Activated CD4-positive, alpha-beta T cell treated with anti-CD3 and anti-CD28 coated beads for 36 hours (primary cell): ENCODE measurements at places on chromosomes 1 and 21.

DNA sequence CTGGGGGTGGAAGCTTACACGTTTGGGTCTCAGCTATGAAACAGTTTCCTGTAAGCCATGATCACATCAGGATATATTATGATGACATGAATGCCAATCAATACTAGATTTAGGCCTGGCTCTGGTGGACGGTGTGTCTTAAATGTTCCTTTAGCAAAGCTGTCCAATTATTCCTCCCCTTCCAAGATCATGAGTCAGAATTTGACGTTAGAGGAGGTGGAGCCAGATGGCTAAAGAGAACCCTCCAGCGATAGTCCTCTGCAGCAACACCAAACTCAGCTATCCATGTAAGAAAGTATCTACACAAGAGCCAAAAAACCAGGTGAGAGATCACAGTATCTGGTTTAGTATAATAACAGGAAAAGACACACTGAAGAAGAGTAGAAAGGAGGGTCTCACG lies 47.8 kb downstream of the PACC1 start:
- DNase-seq, result no peak

GRCh38 chr21:40118527-40118926 lies 251.3 kb downstream of the PCP4 start:
- DNase-seq, result no peak

GRCh38 chr1:27601321-27601770 lies 2.6 kb downstream of the AHDC1 start:
- DNase-seq, result no peak

DNA sequence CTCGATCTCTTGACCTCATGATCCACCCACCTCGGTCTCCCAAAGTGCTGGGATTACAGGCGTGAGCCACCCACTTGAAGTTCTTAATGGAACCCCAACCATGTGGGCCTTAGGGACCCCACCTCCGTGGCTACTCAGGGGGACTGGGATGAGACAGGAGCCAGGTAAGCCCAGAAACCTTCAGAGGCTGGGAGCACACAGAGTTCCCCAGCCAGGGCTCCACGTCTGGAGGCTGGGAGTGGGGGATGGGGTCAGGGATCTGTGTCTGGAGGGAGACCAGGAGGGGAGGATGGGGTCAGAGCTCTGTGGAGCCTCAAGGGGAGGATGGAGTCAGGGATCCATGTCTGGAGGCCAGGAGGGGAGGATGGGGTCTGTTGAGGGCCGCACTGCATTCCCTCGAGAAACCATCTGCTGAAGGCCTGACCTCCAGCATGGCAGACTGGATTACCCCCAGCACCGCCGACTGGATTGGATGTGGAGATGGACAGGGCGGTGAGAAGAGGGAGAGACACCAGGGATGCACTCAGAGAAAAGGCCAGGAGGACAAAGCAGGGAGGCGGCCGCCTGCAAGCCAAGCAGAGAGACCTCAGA lies 2.1 kb upstream of the FTCD start:
- DNase-seq, result no peak

DNA sequence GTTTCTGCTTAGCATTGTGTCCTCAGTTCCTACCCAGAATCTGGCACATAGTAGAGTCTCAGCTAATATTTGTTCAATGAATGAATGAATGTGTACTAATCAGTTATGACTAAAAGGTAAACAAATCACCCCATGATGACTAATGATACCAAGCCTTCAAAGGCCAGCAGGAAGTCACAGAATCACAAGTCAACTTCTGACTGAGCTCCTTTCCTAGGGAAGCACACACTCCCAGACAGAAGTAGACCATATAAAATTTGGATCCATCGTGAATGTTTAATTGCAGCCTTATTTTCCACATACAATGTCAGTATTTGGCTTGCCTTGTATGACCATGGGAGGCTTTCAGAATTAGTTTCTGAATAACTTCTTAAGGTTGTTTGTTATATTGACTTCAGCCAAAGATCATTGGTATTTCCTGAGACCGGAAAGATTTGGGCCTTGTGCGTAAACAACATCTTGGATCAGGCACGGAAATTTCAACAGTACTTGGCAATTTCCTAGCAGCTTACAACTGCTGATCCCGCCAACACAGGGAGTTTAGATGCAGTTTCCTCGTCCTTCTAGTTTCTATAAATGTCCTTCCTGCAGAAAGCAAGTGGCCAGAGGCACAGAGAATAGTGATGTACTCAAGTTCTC lies 185.9 kb upstream of the ATP1B1 start:
- DNase-seq, result no peak

DNA sequence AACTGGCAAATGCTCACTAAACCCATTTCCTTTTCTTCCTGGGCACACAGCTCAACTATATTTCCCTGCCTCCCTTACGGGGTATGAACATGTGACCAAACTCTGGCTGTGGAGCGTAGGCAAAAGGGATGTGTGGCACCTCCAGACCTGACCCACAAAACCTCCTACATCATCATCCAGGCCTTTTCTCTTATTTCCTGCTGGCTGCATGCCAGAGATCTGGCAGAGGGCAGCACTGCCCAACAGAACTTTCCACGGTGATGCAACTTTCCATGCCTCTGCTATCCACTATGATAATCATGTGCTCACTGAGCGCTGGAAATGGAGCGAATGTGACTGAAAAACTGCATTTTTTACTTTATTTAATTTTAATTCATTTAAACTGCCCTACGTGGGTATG lies 99.6 kb upstream of the CACNA1E start:
- no peak for DNase-seq

DNA sequence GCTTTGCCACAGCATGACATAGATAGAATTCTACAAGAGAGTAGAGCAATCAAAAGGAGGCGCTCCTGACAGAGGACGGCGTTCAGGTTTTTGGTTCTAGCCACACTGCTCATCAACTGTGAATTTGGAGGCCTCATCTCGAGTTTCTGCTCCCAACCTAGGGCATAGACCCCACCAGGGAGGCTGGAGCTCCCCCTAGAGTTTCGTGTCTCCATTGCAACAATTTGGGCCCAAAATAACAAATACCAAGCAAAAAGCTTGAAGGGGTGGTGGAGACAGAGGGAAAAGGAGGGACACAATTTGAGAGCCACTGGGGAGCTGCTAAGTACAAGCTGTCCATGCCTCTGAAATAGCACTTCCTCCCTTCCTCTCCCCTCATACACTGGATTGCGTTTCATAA lies 297.0 kb downstream of the GPATCH2 start:
- peak; percentile 19 for DNase-seq

- DNase-seq, result no peak
These were observed 3.4 kb upstream of the CHD5 start for GRCh38 chr1:6183520-6183989.

DNA sequence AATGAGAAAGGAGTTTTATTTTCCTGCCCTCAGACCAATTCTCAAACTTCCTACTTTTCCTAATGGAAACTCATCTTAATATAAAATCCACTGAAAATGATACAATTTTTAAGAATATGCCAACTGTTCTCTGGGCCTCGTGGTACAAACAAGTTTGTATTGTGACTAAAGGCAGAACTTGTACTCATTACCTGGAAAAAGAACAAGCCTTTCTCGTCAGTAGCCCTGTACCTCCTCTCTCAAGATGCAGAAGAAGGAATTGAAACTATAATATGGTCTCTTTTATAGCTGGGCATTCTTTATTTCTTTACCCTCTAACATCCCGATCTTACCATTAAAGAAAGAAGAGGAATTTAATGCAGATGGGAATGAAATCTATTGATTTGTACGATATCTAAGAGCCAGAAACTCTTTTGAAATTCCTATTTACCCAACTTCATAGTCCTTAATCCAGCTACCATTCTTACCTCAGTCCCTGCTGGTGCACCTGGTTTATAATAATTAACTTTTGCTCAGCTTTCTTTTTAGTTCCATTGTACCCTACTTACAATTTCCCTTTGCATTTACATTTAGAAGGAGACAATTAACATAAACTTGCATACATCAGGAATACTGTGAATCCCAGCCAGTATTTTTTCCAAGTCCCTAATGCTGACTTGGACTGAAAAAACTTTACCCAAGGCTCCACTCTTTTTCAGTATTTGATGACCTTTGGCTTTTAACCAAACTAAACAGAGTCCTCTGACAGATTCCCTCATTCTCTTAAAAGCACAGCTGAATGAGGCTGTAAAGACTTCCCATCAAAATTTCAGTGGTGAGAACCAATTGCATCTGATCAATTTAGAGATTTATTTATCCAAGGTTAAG lies 1162.4 kb downstream of the BRINP3 start:
- no peak for DNase-seq

DNA sequence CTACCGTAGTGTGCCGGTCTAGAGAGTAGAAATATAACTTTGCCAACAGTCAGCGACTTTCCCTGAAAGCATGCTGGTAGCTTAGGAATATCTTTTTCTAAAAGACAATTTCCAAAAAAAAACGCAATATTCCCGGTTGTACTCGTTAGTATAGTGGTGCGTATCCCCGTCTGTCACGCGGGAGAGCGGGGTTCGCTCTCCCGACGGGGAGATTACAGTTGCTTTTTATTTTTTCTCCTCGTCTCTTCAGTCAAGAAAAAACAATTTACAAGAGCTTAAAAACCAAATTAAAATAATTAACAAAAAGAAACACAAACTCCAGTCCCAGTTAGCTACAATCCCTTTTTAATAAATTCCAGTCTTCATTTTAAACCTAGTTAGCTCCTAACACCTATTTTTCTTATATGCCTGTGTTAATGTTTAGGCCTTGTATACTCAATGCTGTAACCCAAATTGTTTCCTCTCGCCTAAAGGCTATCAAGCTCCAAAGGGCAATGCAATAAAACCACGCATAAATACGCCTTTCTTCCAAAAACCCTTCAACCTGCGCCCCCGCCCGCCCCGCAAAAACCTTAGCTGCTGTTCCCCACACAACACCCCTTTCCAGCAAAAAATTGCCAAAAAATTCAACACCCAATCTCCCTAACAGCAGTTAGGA lies 7.8 kb downstream of the HSPA6 start:
- no peak for DNase-seq
